ENCODE measurements at places on chromosomes 7 and 10.

GRCh38 chr10:117819304-117819703 lies 227.4 kb downstream of the RAB11FIP2 start:
- DNase-seq = no peak

DNA sequence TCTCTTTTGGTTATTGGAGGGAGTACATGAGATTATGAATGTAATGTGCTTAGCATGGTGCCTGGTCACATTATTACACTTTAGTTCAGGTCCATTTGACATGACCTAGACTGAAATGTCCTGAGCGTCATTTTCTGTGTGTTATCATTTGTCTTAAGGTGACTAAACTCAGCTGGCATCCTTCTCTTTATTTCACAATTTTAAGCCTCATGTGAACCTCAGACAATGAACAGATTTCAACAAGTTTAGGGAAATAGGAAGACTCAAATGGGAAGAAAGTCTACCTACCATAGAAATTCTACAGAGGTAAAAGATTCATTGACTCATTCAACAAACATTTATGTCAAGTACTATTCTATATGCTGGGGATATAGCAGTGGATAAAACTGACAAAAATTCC lies 70.2 kb upstream of the EXOC6 start:
- DNase-seq = no peak

DNA sequence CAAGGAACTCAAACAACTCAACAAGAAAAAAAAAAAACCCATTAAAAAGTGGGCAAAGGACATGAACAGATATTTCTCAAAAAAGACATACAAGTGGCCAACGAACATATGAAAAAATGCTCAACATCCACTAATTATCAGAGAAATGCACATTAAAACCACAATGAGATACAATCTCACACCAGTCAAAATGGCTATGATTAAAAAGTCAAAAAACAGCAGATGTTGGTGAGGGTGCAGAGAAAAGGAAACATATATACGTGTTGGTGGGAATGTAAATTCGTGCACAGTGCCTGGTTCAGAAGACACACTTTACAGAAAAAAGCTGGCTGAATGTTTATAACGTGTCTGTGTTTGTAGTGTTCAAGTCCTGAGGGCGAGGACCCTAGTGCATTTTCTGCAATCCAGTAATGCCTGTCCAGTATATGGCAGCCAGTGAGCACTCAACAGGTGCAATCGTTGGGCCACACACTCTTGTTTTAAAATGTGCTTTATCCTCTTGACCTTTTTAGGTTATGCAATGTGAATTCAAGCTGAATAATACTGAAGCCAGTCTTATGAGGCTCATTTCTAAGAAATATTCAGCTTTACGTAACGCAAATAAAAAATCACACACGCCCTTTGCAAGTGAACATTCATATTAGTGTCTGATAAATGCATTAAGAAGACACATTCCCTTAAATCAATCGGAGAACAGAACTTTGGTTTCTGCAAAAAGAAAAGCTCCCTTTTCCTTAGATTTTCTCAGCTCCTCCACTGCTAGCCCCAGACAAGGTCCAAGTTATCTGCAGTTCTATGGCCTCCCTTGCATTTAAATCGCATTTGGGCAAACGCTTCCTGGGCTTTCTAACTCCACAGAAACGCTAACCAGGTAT lies 813 bp upstream of the MTURN start:
- no peak for DNase-seq

- DNase-seq = no peak
Measured at GRCh38 chr7:767580-767940, 40.5 kb upstream of the PRKAR1B start.

DNA sequence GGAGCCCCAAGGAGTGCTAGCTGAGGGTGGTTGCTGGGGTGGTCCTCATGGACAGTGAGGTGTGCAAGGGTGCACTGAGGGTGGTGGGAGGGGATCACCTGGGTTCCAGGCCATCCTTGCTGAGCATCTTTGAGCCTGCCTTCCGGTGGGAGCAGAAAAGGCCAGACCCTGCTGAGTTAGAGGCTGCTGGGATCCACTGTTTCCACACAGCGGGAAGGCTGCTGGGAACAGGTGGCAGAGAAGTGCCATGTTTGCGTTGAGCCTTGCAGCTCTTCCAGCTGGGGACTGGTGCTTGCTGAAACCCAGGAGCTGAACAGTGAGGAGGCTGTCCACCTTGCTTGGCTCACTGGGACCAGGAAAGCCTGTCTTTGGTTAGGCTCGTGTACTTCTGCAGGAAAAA lies 34.9 kb downstream of the PRF1 start:
- DNase-seq = no peak

- no peak for DNase-seq
Measured at GRCh38 chr7:84384417-84384816, 189.8 kb upstream of the SEMA3A start.

DNA sequence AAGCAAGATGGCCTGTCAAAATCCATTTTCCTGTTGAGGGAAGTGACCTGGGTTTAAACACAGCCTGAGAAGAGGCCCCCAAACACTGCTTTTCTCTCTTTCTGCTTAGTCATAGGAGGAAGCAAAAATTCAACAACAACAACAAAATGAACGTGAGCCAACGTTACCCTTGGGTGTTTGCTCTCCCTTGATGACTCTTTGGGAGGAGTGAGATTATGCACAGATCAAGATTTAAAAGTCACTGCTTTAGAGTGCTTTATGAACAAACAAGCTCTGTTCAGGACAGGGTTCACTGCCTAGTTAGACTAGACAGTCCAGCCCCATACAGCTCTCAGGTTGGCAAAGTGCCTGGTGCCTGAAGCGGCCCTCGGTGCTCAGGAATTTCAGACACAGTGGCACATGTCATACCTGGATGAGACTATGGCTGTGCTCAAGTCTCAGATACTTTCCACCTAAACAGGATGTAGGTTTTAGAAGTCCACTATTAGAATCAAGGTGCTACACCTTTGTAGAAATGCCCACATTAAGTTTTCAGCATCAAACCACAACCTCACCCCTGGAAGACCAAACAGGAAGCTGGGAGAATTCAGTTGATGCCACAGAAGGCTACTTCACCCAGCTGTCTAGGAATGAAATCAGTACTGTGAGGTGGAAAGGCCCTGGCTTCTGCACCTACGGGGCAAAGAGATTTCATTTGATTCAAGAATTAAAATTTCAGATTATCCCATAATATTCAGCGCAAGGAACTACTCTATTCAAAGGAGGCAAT lies 38.7 kb downstream of the DENND11 start:
- DNase-seq = no peak

GRCh38 chr7:36487756-36488336 lies 98.2 kb downstream of the ANLN start:
- DNase-seq = no peak

GRCh38 chr10:66483966-66484365 lies 441.9 kb upstream of the LRRTM3 start:
- DNase-seq = no peak

DNA sequence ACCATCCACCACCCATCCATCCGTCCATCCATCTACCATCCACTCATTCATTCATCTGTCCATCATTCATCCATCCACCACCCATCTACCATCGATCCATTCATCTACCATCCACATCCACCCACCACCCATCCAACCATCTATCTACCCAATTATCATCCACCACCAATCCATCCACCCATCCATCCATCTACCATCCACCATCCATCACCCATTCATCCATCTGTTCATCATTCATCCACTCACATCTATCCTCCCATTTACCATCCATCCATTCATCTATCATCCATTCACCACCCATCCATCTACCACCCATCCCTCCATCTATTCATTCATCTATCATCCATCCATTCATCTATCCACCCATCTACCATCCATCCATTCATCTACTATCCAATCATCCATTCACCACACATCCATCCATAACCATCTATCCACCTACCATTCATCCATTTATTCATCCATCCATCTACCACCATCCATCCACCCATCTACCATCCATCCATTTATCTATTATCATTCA lies 188.8 kb downstream of the JCAD start:
- DNase-seq = no peak

DNA sequence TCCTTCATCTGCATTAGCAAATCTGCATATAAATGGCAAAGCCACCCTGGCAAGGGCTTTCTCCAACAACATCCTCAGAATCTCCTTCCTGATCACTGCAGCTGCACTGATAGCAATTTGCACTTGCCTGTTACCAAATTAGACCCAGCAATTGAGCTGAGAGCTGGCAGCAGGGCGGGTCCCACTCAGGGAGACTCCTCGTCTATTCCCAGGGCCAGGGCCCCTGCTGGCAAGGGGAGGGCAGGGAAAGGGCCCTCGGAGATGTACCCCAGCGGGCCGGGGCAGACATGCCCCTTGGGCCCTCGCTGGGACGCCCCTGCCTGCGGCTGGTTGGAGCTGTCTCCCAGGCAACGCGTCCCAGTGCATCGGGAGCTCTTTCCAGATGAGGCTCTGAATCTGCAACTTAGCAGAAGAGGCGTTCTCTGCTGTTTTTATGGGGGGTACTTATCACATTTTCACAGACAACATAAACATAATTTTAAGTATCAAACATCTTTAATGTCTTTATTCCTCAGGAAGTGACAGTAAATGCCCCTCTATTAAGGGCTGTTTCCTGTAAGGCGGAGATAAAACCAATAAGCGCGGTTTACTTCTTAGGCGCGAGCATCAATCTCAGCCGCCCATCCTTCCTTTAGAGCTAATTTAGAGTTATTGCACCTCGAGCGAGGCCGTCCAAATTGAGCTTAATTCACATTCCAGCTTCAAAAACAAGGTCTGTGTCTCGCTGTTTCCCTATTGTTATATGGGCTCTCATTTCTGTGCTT lies 249.0 kb upstream of the PPP2R2D start:
- no peak for DNase-seq

Measured in activated CD8-positive, alpha-beta memory T cell treated with anti-CD3 and anti-CD28 coated beads for 1 hour (primary cell).